ENCODE measurements at places on chromosomes 5 and 9.

DNA sequence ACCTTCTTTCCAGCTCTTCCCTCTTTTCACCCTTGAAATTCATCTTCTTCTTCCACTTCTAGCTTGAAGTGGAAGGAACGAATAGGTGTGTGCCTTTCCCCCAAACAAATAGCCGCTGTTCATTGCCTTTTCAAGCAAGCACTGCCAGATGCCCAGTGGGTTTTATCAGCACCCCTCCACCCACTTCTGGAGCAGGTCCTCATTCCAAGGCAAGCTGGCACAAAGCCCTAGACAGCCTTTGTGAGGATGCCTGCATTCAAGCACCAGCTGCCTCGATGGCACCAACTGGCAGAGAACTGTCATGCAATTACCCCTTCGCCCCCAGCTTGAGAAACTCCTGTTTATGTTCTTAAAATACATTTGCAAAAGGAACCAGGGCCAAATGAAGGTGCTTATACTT lies 36.5 kb downstream of the SERINC5 start:
- peaks cover 79% of the 10 kb centered on the region for H3K4me1 ChIP-seq
- no peak overlapping the region for H3K4me3 ChIP-seq
- H3K27me3 ChIP-seq: no peaks in the 10 kb centered on the region
- peak overlapping the region; percentile 1 for H3K27ac ChIP-seq
- peaks cover 15% of the 10 kb centered on the region for H3K36me3 ChIP-seq
- no peak for DNase-seq

- H3K27ac ChIP-seq: no peak overlapping the region
- no peak overlapping the region for H3K4me3 ChIP-seq
- H3K36me3 ChIP-seq: no peaks in the 10 kb centered on the region
These were observed 119.8 kb downstream of the GIN1 start for GRCh38 chr5:103000089-103000488.

- DNase-seq: no peak
- H3K27me3 ChIP-seq: no peaks in the 10 kb centered on the region
- no peaks in the 10 kb centered on the region for H3K36me3 ChIP-seq
These were observed 211.9 kb downstream of the ACTL7B start for GRCh38 chr9:108643731-108644510.

DNA sequence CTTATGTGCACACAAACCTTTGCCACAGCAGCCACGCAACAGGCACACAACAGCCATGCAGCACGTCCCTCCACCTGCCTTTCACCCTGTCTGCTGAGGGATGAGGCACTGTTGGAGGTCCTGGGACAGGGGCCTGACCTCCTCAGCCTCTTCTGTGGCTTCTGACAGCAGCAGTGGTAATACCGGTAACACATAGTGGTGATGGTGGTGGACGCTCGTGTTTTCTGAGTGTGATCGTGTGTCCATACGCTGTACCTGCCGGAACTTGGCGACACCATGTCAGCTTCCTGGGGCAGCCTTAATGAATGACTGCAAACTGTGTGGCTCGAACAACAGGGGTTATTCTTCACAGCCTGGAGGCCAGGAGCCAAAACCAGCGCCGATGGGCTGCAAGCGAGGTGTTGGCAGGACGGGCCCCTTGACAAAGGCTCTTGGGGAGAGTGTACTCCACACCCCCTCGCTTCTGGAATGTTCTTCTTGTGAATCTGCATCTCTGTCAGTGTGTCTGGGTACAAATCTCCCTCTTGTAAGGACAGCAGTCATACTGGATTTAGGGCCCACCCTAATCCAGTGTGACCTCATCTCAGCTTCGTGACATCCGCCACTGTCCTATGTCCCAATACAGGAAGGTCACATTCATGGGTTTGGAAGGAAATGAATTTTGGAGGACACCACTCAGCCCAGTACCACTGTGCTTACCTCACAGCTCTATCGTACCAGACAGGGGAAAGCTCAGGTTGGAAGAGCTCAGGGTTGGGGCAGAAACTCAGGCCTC lies 55.3 kb upstream of the EXOC3 start:
- no peak overlapping the region for H3K27ac ChIP-seq
- H3K4me1 ChIP-seq: peaks cover 4% of the 10 kb centered on the region
- DNase-seq: no peak
- H3K36me3 ChIP-seq: no peaks in the 10 kb centered on the region
- H3K27me3 ChIP-seq: no peaks in the 10 kb centered on the region
- H3K4me3 ChIP-seq: no peak overlapping the region

DNA sequence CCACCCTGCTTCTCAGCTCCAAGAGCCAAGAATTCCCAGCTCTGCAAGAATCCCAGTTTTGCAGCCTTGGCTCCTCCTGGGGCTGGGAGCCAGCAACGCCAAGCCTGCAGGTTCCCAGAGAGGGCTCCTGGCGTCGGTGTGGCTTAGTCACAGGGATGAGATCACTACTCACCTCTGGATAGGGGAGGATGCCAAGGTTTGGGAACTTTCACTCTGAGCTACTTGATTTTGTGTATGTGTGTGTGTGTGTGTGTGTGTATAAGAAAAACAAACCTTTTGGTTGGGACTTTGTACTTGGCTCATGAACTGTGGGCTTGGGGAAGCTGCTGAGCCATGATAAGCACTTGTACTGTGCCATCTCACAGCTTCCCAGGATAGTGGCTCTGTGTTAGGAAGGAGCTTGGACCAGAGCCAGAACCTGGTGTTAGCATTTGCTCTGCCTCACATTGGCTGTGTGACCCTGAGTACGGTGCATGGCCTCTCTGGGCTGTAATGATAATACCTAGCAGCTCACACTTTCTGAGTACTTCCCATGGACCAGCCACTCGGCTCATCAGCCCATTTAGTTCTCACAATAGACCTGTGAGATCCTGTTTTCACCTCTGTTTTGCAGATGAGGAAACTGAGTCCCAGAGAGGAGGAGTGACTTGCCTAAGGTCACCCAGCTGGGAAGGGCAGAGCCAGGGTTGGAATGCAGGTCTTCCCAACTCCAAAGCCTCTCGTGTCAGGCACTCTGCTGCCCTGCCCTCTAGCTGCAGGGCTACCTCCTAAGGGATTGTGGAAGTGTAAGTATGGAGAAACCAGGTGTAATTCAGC lies 41.4 kb upstream of the DAB2IP start:
- H3K27ac ChIP-seq: no peak overlapping the region
- peaks cover 26% of the 10 kb centered on the region for H3K27me3 ChIP-seq
- H3K36me3 ChIP-seq: no peaks in the 10 kb centered on the region
- no peak overlapping the region for H3K4me3 ChIP-seq
- H3K4me1 ChIP-seq: peaks cover 13% of the 10 kb centered on the region
- DNase-seq: no peak

- H3K4me1 ChIP-seq: peaks cover 35% of the 10 kb centered on the region
- DNase-seq: no peak
- no peak overlapping the region for H3K27ac ChIP-seq
- no peaks in the 10 kb centered on the region for H3K36me3 ChIP-seq
- H3K4me3 ChIP-seq: no peak overlapping the region
These were observed 5.4 kb upstream of the NKX2-5 start for GRCh38 chr5:173240091-173241050.

GRCh38 chr5:83099001-83099400 lies 21.7 kb downstream of the XRCC4 start:
- H3K27me3 ChIP-seq: no peaks in the 10 kb centered on the region
- no peaks in the 10 kb centered on the region for H3K4me1 ChIP-seq
- no peak overlapping the region for H3K27ac ChIP-seq
- no peak for DNase-seq
- no peaks in the 10 kb centered on the region for H3K36me3 ChIP-seq

DNA sequence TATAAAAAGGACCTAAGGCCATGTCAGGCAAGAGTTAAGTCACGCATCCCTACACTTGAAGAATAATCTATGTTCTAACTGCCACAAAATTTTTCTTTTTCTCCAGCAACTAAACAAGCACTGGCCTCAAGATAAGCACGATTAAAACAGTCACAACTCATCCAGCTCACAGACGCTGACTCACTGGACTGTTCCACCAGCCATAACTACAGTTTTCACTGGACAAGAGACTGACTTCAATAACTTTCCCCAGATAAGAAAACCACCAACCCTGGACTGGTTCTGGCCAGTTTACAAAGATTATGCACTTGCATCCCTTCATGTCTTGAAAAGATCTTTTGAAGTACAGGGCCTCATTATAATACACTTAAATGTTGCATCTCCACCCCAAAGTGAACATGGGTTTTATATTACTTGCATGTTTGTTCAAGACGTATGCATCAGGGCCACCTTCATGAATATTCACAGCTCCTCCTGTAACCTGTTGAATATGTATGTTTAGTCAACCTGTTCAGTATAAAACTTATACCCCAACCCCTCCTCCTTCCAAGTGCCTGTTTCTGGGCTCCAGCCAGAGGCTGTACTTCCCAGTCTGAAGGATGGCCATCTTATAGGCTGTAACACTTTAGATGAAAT lies 129.3 kb upstream of the EPB41L4A start:
- peaks cover 2% of the 10 kb centered on the region for H3K27me3 ChIP-seq
- no peaks in the 10 kb centered on the region for H3K4me1 ChIP-seq
- no peaks in the 10 kb centered on the region for H3K36me3 ChIP-seq
- H3K4me3 ChIP-seq: no peak overlapping the region
- H3K27ac ChIP-seq: no peak overlapping the region

GRCh38 chr5:141662028-141662427 lies 10.8 kb upstream of the FCHSD1 start:
- no peak overlapping the region for H3K27ac ChIP-seq
- no peak for DNase-seq
- no peak overlapping the region for H3K4me3 ChIP-seq
- H3K27me3 ChIP-seq: no peaks in the 10 kb centered on the region
- no peaks in the 10 kb centered on the region for H3K36me3 ChIP-seq
- H3K4me1 ChIP-seq: peaks cover 4% of the 10 kb centered on the region

All from CD4-positive, alpha-beta T cell (primary cell).